NCI-H2029 (cell line): ENCODE measurements at places on chromosomes 6 and 20.
A peak's percentile ranks its signal among the peaks of the same experiment; 100 is the strongest.

GRCh38 chr6:17250237-17250636 is 30.9 kb upstream of the RBM24 start:
- DNase-seq: no peak

GRCh38 chr6:161443848-161444247 is 170.0 kb upstream of the AGPAT4 start:
- DNase-seq: no peak

GRCh38 chr20:53013183-53013582 is 41.0 kb downstream of the TSHZ2 start:
- no peak for DNase-seq

DNA sequence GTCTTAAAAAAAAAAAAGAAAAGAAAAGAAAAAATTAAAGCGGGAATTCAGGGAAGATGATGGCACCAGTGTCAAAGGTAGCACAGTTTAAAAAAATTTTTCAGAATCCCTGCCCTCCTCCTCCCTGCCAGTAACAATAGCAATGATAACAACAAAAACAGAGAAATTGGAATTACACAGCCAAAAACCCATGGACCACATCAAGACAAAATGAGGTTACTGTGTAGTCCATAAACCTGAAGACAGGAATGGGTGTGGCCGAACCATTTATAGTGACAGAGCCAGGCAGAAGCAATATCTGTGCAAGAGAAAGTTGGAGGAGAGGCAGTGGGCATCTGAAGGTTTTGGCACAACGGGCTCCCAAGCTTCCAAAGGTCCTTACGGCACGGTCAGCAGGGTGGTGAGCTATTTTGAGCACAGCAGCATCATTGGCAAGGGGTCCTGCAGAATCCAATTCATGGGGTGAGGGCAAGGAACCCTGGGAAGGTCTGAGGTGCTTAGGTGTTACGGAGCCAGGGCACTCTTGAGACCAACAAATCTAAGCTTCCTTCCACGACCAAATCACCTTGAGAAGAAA is 202.3 kb downstream of the GMPR start:
- DNase-seq: no peak

GRCh38 chr6:123306334-123306733 is 310.3 kb downstream of the CLVS2 start:
- no peak for DNase-seq

- DNase-seq: no peak
These were observed 21.2 kb downstream of the CLVS2 start for GRCh38 chr6:123017104-123017682.

GRCh38 chr6:136090929-136091328 is 159.2 kb downstream of the MTFR2 start:
- DNase-seq: no peak

DNA sequence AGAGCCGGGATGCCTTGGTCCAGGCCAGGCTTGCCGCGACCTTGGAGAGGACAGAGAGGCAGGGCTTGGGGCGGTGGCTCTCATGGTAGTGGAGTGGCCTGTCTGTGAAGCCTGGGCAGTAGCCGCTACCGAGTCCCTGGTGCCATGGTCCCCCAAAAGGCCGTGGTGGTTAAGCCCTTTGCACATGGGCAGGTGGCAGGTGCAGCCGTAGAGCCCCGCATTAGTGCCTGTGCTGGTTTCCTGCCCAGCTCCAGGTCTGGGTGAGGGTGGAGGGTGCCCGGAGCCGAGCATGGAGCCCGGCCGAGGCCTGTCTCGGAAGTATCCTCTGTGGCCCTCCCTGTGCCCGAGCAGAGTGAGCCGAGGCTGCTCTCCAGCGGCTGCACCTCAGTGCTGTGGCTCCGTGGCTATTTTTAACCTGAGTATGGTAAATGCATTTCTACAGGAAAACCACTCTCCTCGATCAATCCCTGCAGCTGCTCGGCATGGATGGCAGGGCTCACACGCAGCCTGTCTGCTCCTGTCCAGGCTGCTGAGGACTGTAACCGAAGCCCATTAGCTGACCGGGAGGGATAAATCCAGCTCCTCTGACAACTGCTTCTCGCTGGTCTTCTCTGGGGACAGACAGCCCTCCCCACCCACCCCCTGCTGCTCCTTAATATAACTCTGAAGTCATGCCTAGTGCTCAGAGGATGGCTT is 36.3 kb upstream of the GATA5 start:
- no peak for DNase-seq

DNA sequence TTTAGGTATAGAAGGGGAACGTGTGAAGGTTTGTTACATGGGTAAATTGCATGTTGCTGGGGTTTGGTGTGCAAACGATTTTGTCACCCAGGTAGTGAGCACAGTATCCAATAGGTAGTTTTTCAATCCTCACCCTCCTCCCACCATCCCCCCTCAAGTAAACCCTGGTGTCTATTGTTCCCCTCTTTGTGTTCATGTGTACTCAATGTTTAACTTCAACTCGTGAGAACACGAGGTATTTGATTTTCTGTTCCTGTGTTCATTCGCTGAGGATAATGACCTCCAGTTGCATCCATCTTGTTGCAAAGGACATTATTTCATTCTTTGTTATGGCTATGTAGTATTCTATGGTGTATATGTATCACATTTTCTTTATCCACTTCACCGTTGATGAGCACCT is 11.6 kb upstream of the VNN1 start:
- no peak for DNase-seq

DNA sequence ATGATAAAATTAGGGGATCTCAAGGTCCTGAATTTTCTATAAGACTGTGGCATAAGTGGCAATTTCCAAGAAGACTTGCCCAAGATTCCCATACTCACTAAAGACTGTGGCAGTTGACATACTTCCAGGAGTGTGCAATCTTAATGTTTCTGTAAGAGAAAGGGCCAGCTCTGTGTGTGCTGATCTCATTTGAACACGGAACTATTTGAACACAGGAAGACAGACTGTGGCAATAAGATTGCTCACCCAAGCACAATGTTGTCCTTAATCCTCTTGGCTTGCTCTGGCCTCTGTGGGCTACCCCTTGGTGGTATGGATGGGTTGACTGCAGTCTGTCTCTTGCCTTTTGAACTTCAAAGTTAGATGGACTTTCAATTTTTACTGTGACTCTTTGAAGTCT is 151.4 kb downstream of the PHF3 start:
- no peak for DNase-seq

GRCh38 chr6:125919618-125920017 is 37.0 kb upstream of the HINT3 start:
- DNase-seq: no peak

DNA sequence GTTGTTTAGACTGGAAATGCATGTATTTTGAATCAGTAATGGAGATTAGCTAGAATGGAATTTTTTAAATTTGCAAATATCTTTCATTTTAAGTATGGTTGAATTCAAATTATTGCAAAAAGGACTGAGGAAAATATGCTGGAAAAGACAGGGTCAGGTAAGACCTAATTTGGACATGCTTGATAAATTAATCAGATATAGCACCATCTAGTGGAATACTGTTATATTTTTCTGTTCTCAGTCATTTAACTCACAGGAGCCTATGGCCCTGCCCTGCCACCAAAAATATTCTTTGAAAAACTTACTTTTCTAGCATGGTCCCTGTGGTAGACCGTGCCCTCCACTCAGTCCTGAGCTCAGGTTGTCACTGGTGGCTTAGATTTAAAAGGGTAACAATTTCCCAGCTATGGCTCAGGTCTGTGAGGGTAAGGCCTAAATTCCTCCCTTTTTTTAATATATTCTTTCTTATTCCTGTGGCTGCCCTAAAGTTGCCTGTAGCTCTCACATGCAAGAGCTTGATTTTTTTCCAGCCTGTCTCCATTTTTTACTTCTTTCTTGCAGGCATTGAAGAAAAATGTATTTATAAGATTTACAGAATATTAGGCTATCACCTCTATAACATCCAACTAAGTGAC is 25.3 kb upstream of the KIAA1586 start:
- DNase-seq: peak; percentile 11

GRCh38 chr6:149484733-149485700 is at the start of gene ZC3H12D:
Gene ZC3H12D, minus strand, starts transcription at chr6:149485014. Its CDS starts 10,471 bp downstream, at chr6:149474543.
- DNase-seq: no peak

DNA sequence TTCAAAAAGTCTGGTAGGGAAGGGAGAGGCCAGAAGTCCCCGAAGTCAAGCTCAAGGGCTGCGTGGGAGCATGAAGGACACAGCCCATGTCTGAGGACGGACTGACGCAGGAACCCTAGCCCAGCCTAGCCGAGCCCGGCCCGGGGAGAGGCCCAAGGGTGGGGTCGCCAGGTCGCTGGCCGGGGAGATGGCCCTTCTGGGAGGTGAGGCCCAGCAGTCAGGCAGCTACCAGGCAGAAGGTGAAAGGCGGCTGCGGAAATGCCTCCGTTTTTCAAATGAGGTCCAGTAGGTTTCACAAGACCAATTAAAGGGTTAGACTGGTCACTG is 44.6 kb downstream of the WDR27 start:
- DNase-seq: no peak

- no peak for DNase-seq
These were observed 11.0 kb downstream of the KIF16B start for GRCh38 chr20:16562259-16562658.

GRCh38 chr6:156787569-156788492 is 10.7 kb downstream of the ARID1B start:
- no peak for DNase-seq

- no peak for DNase-seq
These were observed 678.1 kb downstream of the KIF16B start for GRCh38 chr20:15895126-15895525.

GRCh38 chr6:143262859-143263258 is 187.6 kb downstream of the ADAT2 start:
- DNase-seq: no peak

DNA sequence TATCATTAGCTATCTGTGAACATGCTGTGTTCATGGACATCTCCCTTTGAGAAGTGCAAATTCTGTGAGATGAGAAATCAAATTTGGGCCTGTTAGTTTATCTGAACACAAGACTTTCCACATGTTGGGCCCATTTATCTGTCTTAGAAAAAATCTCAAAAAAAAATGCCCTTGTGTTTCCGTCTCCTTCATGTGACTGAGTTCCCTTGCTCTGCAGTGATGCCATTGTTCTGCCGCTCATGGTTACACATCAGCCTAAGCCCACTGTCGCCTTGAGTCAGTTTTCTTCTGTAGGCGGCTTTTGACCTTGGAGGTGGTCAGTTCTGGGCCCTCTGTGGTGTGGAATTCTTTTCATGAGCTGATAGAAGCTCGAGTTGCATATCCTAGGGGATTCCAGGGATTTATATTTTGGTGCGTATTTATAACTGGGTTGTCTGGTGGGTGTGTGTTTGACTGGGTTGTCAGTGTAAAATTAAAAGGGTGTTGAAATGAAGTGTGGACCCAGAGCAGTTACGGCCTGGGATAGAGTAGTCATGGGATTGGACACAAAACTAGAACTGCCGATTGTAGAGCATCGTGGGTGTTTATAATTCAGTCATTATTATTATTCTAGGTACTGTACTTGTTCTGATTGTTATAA is 156.7 kb downstream of the JARID2 start:
- DNase-seq: no peak

GRCh38 chr20:23441850-23442313 is 2.4 kb downstream of the CSTL1 start:
- peak; percentile 28 for DNase-seq

DNA sequence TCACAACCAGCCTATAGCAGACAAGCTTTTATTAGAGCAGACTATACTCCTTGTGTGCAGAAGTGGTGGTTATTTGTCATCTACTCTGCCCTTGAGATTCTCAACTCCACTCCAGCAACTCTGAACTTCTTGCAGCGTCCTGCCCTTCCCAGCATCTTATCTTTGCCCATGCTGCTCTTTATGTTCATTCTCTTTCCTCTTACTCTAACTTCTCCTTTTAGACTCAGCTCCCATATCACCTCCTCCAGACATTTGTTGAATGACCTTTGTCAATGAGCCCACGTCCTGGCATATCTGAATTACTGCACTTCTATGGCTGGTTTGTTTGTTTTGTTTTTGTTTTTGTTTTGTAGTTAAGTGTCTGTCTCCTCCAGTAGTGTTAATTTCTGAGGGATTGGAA is 81.2 kb downstream of the KCNQ5 start:
- no peak for DNase-seq

- DNase-seq: no peak
These were observed 48.4 kb downstream of the FOXF2 start for GRCh38 chr6:1437553-1438406.

- DNase-seq: no peak
These were observed 110.0 kb upstream of the SSTR4 start for GRCh38 chr20:22924949-22925612.

- DNase-seq: no peak
These were observed 184.7 kb upstream of the RALGAPA2 start for GRCh38 chr20:20897145-20897544.

GRCh38 chr6:143611580-143611979 is 66.2 kb upstream of the PHACTR2 start:
- no peak for DNase-seq

- DNase-seq: no peak
These were observed 263.7 kb downstream of the TAF4 start for GRCh38 chr20:61801857-61802442.

DNA sequence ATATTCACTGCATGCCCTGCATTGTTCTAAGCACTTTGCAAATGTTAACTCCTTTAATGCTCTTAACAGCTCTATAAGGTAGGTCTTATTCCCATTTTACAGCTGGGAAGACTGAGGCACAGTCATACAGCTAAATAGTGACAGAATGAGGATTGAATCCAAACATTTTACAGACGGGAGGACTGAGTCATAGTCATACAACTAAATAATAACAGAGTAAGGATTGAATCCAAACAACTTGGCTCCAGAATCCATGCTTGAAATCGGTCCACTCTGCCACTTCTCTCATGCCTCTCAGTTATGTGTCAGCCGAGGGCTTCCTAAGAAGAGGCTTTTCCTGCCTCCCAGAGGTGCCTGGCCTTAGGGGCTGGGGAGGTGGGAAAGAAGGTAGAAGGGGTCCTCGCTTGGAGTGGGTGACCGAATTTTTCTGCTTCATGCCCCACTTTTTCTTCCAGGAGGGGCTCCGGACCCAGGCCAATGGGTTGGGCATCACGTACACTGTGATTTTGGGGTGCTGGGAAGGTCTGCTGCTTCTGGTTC is 137.4 kb upstream of the RNF24 start:
- DNase-seq: no peak

- DNase-seq: no peak
These were observed 28.8 kb upstream of the CFAP206 start for GRCh38 chr6:87378947-87379346.

DNA sequence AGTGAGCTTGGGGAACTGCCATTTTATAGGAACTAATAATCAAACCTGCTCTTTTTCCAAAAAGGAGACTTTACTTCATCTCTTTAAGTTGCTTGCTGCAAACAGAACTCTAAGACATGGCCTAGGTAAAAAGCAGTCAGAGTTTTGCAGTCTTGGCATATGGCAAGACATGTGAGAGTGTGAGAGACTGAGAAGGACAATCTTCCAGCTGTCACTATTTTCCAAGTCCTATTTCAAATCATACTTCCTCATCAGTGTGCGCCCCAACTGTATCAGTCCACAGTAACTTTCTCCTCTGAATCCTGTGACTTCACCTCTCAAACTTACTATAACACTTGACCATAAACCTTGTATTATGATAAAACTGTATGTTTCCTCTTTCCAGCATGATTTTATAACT is 10.4 kb downstream of the CALHM6 start:
- no peak for DNase-seq

DNA sequence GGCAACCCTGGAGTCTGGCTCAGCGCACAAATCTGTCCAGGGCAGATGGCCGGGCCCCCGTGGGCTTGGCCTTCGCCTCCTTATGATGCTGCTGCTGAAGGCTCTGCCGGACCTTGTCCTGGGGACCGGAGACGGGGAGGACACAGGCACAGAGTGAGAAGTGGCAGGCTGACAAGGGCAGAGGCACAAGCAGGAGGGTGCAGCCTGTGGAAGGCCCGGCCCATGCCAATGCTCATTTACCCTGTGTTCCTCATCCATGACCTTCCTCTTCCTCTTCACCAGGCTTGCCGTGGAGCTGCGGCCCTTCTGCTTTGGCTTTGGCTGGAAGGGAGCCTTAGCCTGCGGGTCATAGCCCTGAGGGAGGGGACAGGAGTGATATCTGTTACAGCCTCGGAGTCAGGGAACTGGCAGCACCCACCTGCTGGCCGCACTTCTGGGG is 2.4 kb downstream of the B3GALT4 start:
- DNase-seq: no peak
